NCI-H1417 treated with DMSO at 0.1 percent for 48 hours (cell line): ENCODE measurements at places on chromosomes 6 and 20.

GRCh38 chr6:106901062-106901461 is 73.5 kb downstream of the CD24 start:
- no peak for DNase-seq

DNA sequence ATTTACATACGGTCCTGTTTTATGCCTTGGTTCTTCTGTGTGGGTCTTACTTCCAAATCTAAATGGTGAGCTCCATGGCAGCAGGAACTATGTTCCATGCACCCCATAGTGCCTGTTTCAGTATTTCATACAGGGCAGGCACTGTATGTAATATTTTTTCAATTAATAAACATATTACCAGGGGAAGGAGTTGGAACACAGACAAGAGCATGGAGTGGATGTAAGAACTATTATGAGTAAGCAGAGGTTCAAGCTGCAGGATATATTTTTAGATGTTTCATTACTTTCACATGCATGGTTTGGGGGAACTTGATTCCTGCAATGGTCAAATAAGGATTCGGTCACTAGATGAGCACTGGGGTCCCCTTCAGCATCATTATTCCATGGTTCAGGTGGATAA is 108.3 kb downstream of the KIF13A start:
- no peak for DNase-seq

DNA sequence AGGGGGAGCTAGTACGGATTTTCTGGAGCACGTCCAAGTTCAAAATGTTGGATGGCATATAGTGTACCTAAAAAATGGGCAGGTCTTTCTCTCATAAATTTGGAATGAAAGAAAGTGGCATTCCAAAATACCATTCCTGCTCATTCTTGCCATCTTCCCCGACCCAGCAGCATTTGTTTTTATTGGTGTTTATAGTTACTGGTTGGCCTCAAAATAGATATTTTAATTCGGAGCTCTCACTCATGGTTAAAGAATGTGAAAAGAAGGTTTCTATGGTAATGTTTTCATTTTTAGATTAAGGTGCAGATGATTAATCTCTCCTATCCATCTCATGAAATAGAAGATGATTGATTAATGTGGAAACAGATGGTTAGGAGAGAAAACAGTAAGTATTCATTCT is 204.5 kb downstream of the HIVEP2 start:
- no peak for DNase-seq

GRCh38 chr6:159427771-159428170 is 258.6 kb downstream of the FNDC1 start:
- no peak for DNase-seq

DNA sequence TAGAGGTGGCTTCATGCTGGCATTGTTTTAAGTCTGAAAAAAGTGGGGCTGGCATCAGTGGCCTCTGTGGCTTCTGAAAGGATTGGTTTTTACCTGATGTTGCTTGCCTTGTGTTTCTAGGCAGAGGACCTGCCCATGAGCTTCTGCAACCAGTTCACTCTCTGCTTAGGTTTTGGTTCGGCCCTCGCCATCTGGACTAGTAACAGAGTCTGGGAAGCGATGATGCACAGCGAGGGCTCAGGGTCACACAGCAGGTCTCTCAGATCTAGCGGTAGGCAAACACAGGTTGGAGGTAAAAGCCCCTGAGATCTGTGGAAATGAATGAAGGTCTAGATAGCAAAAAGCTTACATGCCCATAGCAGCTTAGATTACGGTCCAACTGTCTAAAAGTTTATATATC is 6.8 kb upstream of the RBL1 start:
- no peak for DNase-seq

DNA sequence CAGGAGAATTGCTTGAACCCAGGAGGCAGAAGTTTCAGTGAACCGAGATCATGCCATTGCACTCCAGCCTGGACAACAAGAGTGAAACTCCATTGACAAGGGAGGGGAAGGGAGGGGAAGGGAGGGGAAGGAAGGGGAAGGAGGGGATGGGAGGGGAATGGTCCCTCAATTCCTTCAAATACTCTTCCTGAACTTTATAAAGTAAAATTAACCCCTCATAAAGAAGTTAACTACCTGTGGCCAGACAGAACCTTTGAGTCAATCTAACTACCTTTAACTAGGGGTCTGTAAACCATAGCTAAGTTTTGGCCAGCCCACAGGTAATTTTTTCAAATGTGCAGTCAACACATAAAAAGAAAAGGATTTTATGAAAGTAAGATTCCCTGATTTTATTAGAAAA is 131.0 kb downstream of the ZMYND8 start:
- DNase-seq: no peak

DNA sequence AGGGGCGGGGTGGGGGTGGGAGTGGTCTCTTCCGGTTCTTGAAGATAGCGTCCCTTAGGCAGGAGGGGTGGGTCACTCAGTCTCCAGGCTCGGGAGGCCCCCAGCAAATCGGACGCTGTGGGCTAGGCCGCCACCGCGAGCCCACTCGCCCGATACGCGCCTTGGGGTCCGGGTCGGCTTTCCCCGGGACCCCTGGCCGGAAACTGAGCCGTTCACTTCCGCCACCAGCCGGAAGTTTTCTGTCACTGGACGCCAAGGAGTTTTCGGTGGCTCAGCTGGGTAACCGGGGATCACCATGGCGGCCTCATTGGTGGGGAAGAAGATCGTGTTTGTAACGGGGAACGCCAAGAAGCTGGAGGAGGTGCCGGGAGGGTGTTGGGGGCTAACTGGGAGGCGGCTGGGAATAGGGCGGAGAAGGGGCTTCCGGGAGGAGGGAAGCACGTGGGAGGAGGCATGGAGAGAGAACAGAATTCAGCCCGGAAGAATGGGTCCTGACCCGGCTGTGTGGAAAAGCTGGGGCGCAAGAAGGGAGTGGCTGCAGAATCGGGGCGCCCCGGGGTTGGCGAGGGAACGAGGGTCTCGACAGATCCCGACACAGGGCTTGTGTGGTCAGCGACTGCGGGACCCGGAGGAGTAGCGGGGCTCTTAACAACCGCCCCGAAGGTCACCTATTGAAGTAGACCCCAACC is at the start of gene ITPA:
Gene ITPA, plus strand, starts transcription at position 242 of the 689 bp plus-strand sequence. Its CDS starts 54 bp downstream, at position 296.
- no peak for DNase-seq

DNA sequence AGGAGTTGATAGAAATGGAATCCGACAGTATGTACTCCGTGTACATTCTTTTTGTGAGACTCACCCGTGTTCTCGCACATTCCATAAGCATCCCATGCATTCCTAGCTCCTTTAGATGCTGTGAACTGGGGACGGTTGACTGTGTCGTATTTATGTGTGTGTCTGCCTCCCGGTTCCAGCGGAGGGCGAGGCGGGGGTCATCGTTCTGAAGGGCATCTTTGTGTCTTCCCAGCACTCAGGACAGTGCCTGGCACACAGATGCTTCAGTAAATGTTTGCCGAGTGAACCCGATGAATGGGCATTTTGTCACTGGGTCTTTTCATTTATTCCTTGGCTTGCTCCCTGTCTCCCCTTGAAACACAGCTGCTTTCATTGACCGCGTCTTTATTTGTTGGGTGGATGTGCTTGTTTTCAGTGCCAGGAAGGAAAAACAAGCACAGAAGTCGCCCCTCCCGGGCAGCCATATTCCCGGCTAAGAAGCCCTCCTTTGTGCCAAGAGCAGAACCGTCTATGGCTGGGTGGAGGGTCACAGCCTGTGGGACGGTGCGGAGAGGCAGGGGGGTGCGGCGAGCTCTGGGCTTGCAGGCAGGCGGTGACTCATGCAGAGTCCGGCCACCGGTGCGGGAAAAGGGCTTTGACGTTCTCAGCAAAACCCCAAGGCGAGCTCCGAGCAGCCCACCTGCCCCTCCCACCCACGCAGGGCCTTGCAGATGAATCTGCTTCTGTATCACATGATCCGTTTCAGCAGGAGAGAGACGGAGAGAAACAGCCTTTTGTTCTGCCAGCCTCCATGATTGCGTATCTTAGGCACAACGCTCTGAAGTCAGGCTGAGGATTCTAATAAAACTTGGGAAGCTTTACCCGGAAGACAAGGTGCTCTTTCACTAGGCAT is 11.2 kb upstream of the PSMG4 start:
- DNase-seq: no peak

DNA sequence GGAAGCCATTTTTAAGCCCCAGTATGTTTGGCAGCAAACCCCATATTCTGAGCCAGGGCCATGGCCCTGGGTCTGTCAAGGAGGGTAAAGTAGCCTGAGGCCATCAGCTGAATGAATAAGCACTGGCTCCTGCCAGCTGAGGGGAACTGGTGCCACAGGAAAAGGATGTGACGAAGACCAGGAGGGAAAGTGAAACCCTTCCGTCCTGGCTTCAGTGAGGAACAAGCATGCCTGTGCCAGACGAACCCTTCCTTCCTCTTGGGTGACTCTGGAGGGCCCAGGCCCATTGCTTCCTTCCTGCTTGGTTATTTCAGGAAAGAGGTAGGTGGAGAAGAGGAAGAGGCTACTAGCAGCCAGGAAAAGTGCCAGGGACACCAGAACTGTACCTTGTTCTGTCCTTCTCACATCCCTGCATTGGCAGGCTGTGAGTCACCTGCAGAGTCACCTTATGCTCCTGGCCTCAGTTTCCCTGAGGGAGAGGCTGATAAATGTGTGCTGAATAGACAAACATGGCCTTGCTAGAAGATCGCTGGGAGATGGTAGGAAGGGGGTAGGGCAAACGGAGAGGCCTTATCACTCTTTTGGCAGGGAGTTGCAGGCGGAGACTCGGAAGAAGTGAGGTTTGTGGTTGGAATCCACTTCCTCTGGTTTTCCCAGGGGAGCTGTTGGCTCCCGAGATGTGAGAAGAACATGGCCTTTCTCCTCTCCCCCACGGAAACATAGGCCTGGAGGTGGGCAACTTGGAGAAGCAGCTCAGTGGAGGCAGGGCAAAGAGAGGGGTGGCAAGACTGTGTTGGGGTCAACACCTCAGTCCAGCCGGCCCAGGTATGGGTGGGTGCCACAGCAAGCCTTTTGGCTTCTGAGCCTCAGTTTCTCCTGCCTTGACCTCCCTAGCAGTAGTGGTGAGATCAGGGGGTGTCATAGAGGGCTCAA is 37.4 kb downstream of the COX4I2 start:
- DNase-seq: no peak

GRCh38 chr20:12961725-12962124 is 47.0 kb upstream of the SPTLC3 start:
- no peak for DNase-seq

DNA sequence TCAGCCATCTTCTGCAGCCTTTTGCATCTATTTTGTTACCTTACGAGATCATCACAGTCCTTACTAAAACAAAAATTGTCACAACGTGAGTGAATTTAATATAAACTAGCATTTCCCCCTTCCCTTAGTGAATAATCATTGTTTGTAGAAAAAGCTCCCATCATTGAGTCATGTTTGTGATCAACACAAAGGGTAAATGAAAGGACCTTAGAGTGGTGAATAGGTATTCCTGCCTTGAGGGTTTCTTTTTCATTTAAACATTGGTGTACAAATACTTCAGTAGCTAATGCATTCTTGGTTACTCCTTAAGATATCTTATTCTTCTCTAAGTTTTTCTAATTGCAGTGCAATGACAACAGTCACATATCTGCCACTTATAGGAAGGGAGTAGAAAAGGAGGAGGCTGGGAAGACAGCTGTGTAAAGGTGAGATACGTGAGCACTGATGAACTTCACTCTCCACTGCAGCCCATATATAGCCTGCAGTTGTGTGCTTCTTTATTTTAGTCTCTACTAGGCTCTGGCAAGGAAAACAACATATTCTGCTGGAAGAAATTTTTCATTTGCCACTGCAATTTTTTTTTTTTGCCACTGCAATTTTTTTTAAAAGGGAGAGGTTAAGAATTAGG is 27.8 kb downstream of the ADGRG6 start:
- DNase-seq: no peak
